Activated CD4-positive, alpha-beta T cell treated with anti-CD3 and anti-CD28 coated beads for 36 hours (primary cell): ENCODE measurements at places on chromosomes 2 and 18. TPM values are rescaled to one million over a fixed set of nuclear protein-coding genes. Genes with fewer than 3 reads are reported as not detected.
A peak's percentile ranks its signal among the peaks of the same experiment; 100 is the strongest.

The DSG2 gene
- 1.3 TPM for total RNA-seq

The FRZB gene
- not detected for total RNA-seq

DNA sequence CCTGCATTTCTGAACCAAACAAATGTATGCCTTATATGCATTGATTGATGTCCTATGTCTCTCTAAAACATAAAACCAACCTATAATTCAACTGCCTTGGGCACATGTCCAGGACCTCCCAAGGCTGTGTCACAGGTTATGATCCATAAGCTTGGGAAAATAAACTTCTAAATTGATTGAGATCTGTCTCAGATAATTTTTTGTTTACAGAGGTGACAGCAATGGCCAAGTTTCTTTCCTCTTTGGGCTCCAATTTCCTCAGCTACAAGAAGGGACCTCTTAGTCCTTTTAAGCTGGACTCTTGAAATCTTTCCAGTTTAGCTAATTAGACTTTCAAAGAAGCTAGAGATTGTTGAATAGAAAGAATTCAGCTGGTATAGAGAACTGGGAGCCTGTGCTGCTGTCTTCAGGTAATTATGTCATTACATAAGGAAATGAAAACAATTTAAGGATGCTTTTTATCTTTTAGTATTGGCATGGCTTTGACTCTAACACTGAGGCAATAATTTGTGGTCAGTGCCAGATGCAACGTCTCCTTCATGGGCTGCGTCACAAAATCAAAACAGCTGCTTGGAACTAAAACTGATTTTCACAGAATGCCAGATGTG is 412.1 kb upstream of the TRIB2 start:
- DNase-seq = no peak

DNA sequence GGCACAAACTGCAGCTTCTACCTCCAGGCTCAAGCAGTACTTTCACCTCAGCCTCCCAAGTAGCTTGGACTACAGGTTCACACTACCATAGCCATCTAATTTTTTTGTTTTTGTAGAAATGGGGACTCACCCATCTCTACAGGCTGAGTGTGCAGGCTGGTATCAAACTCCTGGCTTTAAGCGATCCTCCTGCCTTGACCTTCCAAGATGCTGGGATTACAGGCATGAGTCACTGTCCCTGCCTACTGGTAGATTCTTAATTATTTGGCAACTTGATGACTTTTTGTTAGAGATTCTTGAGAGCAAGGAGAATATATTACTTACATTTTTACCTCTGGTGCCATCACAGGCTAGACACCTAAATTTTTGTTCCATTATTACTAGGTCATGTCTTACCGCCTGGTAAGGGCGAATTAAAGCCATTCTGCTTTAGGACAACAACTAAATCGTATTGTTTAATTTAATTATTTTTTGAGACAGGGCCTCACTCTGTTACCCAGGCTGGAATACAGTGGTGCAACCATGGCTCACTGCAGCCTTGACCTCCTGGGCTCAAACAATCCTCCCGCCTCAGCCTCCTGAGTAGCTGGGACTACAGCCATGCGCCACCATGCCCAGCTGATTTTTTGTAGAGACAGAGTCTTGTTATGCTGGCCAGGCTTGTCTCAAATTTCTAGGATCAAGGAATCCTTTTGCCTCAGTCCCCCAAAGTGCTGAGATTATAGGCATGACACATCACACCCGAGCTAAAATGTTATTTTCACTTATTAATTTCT is 15.7 kb downstream of the DYNC1I2 start:
- no peak for DNase-seq

GRCh38 chr2:216516730-216517350 is 18.2 kb downstream of the RPL37A start:
- no peak for DNase-seq

DNA sequence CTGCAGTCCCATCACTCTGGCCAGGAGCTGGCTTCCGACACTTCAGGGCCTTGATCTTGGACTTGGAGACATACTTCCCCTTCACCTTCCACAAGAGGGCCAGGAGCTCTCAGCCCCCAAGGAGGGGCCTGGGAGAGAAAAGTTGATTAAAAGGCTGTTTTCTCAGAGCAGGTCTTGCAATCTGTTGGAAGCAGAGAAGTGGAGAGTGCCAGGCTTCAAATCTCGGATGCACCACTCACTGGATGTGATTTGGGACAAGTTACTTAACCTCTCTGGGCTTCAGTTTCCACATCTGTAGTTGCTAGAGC is 255.3 kb downstream of the CYP26B1 start:
- no peak for DNase-seq

DNA sequence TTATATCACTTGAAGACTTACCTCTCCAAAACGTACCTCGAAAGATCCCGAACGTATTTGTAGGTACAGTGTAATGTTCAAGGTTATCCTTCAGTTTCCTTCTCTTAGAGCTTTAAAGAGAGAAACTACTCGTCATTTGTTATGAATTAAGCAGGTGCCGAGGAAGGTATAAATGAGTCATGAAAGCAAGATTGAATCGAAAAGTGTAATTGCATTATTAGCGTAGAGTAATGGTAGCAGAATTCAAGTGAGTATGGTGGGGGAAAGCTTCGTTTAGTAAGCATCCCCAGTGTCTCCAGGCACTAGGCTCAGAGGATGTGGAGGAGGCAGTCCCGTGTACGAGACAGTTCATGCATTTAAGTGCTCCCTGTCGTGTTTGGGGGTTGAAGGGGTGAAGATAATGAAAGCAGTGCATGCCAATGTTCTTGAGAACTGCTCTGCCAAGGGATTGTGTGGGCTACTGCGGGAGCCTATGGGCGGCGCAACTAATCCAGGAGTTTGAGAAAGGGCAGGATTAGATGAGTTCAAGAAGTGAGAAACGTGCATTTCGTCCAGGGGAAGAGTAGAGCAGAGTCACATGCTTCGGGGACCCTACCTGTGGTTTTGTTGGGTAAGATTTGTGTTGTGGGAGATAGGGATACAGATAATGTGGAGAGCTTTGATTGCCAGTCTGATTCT is 858 bp downstream of the POLR1B start:
- peak; percentile 22 for DNase-seq

- DNase-seq = no peak
Observed at GRCh38 chr18:45122506-45122905, 441.8 kb downstream of the SETBP1 start.

DNA sequence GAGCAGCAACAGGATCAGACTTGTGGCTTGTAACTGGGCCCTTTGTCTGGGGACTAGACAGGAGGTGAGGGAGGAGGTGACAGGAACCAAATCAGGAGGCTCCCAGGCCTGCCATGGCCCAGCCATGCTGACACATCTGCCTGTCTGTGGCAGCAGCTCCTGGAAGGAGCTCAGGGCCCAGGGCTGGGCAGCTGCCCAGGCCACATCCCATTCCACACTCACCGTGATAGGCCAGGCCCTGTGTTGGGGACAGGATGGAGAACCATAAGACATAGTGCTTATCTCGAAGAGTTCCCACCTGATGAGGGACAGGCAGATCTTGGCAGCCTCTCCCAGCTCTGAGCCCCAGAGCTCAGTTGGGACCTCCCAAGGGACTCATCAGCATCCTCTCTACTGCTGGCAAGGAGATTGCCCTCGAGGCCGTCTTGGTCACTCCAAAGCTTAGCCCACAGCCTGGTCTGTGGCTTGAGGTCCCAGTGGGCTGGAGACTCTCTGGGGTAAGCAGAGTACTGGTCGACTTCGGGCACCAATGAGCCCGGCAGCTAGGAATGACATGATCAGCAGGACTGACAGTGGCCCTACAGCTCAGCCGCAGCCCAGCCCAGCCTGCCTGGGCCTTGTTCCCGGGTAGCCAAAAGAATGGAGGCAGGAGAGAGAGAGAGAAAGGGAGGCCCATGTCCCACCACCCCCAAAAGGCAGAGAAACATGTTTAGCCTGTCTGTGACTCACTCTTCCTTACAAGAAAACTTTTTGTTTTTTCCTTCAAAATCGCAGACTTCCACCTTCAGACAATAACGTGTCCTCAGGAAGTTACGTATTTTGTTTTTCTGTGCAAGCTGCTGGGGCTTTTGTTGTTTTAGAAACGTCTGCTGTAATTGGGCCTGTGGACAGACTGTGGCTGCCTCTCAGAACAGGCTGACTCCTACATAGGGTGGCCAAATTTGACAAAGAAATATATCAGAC is 82.1 kb downstream of the HS1BP3 start:
- DNase-seq = no peak

- DNase-seq = no peak
Observed at GRCh38 chr2:153770359-153770991, 101.2 kb upstream of the GALNT13 start.

DNA sequence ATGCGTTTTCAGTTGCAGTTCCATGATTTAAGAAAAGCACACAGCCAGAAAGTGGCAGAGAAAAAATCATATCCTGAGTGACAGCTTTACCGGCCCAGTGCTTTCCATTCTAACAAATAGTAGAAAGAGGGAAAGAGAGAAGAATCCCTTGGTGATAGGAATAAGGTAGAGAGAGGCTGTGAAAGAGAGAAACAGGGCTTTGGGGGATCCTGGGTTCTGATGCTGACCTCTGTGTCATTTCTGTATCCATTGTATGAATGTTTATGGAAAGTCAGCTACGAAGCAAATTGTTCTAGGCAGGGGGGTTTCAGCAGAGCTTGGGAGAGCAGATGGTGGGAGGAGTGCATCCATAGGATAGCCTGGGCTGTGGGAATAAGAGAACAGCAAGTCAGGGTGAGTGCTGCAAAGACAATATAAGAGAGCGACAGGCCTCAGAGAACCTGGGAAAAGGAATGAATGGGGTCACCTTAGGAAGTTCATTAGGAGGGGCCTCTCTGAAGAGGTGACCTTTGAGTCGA is 203.4 kb upstream of the TNP1 start:
- no peak for DNase-seq

GRCh38 chr2:179107737-179108136 is 57.8 kb upstream of the CCDC141 start:
- no peak for DNase-seq

DNA sequence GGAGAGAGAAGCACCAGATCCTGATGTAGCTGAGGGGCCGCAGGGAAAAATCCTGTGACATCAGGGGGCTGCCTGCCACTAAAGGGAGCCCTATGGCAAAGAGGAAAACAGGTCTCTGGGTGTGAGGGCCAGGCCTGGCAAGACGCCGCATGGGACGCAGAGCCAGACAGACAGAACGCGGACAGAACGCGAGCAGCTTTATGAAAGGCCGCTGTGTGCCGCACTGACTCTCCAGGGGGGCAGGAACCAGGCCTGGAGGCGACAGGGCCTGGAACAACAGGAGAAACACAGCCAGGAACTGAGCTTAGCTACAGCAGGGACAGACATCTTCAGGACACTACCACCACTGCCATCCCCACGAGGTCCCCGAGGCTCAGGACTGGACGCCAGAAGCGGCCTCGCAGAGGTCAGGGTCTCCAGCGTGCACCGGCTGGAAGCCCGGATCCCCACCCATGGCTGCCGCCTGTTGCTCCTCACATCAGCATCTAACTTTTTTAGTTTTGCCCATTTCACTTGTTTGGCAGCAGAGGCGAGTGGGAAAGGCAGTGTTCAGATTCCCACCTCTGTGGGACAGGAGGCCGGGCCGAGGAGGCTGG is 131.6 kb downstream of the VAPA start:
- no peak for DNase-seq

GRCh38 chr2:7849531-7849930 is 832.3 kb upstream of the ID2 start:
- no peak for DNase-seq

DNA sequence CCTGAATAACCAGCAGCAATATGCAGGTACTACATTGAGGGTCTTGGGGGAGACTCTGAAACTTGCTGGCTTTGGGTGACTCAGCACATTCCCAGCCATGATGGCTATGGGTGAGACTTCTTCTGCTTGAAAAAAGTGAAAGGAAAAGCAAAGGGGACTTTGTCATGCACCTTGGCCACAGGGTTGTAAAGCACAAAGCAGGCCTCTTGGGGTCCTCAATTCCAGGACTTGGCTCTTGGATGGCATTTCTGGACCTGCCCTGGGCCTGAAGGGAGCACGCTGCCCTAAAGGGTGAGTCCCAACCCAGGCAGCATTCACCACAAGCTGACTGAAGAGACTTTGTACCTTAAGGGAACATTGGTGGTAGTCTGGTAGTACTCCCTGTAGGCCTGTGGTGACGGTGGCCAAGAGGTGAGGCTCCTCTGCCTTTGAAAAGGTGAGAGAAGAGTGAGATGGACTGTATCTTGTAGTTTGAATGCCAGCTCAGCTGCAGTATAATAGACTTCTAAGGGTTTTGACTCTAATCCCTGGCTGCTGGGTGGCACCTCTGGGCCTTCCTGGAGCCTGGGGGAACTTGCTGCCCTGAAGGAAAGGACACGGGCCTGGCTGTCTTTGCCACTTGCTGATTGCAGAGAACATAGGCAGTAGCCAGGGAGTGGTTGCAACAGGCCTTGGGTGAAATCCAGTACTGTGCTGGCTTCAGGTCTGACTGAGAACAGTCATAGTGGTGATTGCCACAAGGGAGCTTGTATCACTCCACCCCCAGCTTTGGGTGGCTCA is 36.5 kb upstream of the CYTIP start:
- peak; percentile 81 for DNase-seq

GRCh38 chr2:241548451-241548835 is 10.1 kb upstream of the BOK start:
- DNase-seq = no peak

DNA sequence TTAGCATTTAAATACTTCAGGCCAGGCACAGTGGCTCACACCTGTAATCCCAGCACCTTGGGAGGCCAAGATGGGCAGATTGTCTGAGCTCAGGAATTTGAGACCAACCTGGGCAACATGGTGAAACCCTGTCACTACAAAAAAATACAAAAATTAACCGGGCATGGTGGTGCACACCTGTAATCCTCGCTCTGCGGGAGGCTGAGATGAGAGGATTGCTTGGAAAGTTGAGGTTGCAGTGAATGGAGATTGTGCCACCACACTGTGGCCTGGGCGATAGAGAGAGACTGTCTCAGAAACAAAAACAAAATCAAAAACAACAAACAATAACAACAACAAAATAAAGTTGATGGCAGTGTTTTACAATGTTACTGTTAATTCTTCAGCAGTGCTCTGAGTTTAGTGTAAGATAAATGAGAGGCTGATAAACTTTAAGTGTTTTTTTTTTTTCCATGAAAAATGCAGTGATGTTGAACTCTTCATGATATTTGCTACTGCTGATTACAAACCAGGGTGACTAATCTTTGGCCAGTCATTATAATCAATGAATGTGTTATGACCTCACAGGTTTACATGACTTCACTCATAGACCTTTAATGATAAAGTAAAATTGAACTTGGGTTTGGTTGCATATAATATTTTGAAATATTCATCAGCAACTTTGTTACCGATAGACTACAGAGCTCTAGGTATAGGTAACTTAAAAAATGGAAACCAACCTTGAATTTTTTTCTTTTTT is 2.5 kb downstream of the ITGAV start:
- DNase-seq = no peak
